ENCODE measurements at places on chromosomes 11 and 22.

DNA sequence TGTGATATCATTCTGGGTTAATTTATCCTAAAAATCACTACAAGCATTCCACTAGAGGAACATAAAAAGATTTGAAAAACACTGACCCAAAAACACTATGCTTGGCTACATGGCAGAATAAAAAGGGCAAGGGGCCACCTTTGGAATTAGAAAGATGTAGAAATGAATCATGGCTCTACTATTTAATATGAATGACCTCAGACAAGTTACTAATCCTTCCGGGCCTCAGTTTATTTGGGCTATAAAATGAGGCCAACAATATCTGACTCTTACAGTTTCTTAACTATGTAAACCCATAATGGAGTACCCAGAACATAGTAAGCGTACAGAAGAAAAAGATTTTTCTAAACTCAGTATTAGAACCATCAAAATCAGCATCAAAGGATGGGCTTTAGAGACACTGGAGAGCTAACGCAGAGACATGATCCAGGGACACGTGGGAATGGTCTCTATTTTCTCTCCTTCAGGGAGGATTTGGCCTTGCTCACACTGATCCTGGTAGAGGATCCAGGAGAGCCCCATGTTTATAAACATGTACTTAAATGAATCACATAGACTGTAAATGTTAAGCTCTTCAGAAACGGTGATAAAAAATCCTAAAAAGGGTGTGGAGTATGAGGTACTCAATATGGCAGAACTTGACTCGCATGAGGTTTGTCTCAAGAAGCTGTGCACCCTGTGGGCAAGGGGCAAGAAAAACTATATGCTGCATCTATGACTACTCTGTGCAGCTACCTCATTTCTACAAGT is 288.4 kb upstream of the PITPNB start:
- DNase-seq, result no peak

DNA sequence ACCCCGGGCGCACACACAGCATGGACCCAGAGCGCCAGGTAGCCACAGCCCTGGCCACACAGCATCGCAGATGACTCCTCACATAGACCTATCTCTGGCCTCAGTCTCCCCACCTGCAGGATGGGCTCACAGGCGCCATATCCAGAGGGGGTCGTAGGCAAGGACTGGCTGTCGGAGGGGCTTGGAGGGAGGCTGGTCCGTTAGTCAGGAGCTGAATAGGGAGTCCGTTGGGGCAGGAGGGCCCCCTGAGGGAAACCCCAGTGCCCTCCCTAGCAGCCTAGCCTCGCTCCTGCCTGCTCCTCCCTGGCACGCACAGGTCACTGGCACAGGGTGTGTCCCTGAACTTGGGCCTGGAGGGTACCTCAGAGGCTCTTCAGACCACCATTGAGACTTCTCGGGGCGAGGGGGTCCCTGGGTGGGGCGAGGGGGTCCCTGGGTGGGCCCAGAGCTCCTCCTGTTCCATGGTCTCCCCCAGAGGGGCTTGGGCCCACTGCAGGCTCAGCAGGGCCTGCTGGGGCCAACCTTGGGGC is 2.0 kb downstream of the PLXNB2 start:
- DNase-seq, result no peak

DNA sequence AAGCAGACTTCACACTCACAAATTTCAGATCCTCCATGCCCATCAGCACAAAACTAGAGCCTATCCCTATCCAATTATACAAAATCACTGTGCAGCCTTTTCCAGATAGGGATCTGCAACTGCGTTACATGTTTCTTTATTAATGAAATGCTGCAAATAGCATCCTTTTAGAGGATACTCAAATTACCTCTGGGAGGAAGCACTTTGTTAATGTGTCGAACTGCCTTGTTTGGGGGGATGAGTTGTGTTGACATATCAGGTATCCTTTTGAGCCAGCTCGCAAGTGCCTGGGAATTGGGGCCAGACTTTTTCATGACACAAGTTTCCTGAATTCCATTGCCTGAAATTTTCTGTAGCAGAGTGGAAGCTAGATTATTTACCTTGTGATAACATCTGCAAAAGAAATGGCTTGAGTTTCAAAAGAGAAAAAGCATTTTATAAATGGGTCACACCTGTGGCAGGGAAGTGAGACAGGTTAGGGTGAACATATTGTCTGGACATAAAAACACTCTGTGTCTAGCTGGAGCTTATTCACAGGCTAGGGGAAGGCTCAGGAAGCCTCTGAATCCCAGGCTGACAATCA is 299.1 kb upstream of the MTNR1B start:
- no peak for DNase-seq

- no peak for DNase-seq
These were observed 180.3 kb downstream of the EFCAB6 start for GRCh38 chr22:43631846-43632245.

Measured in H4 (cell line).